ENCODE measurements at places on chromosomes 11 and 22.
A peak's percentile ranks its signal among the peaks of the same experiment; 100 is the strongest.

GRCh38 chr11:129894278-129895125, 876 bp downstream of the NFRKB start:
- DNase-seq: peak; percentile 15

DNA sequence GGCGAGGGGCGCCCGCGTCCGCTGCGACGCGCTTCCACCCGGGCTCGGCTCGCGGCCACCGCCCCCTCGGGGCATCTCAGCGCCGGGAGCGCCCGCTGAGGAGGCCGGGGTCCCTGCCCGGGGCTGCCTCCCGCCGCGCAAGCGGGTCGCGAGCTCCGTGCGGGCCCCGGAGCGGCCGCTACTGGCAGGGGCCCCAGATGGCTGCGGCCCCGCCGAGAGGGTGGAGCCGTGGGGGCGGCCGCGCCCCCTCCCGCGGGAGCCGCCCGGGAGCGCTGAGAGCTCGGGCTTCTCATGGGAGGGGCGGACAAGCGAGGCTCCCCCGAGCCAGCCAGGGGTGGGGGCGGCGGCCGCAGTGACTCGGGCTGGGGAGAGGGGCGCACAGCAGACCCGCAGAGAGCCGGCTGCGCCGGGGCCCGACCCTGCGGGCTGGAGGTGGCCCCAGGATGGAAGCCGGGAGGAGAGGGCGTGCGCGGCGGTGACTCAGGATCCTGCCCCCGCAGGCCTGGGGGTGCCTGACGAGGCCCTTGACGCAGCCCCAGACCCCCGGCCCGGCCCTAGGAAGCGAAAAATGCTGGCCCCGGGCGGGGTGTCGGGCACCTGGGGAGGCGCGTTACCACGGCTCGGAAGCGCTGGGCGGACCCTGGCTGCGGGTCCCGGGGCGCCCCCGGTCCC, 603 bp upstream of the ZFTA start:
- DNase-seq: no peak

- no peak for DNase-seq
Observed at GRCh38 chr11:40508303-40508702, 951.1 kb downstream of the LRRC4C start.

DNA sequence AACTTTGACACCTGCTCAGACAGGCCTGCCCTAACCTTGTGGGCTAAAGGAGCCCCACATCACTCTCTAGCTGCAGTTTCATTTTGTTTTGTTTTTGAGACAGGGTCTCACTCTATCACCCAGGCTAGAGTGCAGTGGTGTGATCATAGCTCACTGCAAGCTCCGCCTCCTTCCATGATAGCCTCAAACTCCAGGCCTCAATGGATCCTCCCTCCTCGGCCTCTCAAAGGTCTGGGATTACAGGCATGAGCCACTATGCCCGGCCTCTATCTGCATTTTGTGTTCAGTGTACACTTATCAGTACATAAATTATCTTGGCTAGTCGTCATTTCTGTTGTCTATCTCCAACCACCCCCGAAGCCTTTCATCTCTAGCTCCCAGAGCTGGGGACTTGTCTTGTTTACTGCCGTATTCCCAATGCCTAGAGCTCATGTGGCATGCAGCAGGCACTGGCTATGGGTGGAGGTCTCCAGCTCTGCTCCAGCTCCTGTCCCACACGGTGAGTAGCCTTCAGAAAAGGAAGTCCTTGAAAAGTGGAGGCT, 22.1 kb upstream of the PEX26 start:
- DNase-seq: no peak

- no peak for DNase-seq
Observed at GRCh38 chr11:33134276-33134675, 27.0 kb downstream of the CSTF3 start.

GRCh38 chr11:61138935-61139334, 22.3 kb downstream of the VPS37C start:
- DNase-seq: no peak

DNA sequence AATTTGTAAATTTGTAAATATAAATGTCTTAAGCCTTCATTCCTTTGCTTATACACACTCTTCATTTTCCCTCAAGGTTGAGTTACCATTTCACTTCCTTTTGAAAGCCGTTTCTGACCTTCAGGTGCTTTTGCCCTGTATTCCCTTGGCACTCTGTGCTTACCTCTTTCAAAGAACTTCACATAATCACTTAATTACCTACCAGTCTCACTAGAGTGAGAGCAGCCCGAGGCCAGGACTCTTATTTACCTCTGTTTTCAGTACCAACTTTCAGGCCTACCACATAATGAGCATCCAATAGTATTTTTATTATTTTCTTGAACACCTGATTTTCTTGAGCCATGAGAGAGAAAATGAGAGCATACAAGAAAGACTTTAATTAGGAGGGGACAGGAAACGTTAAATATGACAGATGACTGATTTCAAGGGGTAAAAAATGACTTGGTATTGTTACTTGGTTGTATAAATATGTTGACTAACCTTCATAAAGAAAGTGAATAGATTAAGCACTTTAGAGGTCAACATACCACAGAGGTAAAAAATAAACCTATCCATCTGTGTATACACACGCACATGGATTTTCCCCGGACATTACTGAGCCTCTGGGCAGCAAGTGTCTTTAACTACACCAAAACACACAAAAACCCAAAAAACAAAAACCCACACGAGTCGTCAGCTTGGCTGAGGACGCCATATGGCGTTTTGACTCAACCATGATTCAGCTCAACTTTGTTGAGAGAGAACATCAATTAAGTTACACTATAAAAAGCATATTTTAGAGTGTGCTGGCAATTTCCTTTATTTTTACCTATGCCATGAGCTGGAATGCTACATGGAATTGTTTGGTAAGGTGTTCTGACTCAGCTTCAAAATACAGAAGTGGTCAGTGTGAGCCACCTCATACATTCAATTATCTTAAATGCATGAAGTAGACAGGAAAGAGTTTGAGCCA, 7.6 kb downstream of the ATXN10 start:
- DNase-seq: no peak

DNA sequence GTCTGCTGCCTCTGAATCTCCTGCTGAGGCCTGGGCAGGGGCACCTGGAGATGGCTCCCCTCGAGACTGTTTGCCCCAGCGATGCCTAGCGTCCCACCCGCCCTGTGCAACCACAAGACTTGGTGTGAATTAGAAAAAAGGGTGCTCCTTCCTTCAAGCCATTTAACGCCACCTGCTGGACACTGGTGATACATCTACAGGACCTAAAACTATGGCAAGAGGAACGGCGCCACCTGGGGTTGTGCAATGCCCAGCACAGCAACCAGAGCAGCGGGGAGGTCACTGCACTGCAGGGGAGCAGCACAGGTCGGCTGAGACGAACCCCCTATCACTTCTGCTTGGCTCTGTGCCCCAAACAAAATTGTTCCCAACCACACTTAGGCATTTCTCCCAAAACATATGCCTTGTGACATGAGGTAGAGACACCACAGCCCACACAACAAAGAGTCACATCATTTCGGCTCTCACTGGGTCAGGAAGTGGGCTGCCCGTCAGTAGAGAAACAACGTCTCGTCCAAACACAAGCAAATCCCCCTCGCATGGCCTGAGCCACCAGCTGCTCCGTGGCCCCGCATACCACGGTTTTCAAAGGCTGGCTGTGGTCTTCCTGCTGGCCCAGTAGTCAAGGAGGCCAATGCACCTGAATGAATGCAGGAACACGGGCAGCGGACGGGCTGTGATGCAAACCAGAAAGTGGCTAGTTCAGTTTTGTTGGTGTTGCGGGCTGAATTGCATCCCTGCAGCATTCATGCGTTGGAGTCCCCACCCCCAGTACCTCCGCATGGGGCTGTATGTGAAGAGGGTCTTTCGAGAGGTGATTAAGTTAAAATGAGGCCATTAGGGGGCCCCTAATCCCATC, 171.9 kb downstream of the SHANK2 start:
- DNase-seq: peak; percentile 79

GRCh38 chr11:103940551-103940950, 95.9 kb upstream of the DDI1 start:
- DNase-seq: no peak

DNA sequence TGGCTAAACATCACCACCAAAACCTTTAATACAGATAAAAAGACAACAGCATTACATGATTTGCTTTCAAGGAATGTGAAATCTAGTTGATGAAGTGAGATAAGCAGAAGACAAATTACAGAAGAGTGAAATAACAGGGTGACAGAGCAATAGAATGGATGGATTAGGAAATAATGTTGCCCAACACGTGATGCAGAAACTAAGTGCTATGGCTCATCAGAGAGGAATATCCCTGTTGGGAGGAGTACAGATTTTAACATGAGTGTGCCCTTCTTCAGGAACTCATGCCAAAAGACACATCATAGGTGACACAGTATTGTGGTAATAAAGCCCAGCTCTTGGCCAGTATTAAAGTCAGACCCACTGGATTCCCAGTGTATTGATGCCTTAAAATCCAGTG, 176.6 kb upstream of the RAG2 start:
- no peak for DNase-seq

GRCh38 chr11:44219830-44220796, 89.8 kb downstream of the ALX4 start:
- DNase-seq: no peak

- DNase-seq: no peak
Observed at GRCh38 chr22:28894334-28894733, 11.0 kb downstream of the ZNRF3 start.

- no peak for DNase-seq
Observed at GRCh38 chr22:32123657-32124056, 35.4 kb downstream of the C22orf42 start.

DNA sequence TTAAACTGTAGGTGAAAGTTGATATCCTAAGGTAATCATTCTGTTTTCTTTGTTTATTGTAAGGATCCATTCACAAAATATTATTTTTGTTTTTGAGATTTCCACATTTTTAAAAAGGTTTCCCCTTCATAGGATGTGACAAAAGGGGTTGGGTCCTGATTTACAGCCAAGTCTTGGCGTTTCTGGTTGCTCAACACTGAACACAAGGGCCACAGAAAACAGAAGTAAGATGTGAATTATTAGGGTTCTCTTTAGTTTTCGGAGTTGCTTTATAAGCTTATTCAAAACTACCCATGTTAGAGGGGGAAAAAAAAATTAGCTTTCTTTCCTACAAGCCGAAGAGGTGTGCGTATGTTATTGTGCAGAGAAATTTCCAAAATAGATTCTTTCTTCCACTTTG, 30.0 kb upstream of the FLI1 start:
- no peak for DNase-seq

- DNase-seq: peak; percentile 68
Observed at GRCh38 chr11:130179396-130180306, 20.1 kb downstream of the ST14 start.

GRCh38 chr11:12461516-12461915, 84.1 kb downstream of the PARVA start:
- DNase-seq: no peak

DNA sequence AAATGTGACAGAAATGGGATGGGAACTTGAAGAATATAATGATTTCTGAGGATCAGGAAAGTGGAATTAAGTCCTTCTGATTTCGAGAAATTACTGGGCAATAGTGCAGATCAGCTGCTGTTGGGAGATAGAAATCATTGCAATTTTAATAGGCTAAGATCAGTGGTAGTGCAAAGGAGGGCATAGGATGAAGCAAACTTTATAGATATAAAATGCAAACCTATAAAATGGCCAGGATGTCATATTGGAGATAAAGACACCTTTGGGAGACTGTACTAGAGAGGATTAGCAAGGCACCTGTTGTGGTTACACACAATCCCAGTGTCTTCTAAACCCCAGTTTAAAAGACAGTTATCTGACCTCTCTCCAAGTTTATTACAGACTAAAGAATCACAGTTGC, 6.5 kb upstream of the MS4A7 start:
- no peak for DNase-seq

DNA sequence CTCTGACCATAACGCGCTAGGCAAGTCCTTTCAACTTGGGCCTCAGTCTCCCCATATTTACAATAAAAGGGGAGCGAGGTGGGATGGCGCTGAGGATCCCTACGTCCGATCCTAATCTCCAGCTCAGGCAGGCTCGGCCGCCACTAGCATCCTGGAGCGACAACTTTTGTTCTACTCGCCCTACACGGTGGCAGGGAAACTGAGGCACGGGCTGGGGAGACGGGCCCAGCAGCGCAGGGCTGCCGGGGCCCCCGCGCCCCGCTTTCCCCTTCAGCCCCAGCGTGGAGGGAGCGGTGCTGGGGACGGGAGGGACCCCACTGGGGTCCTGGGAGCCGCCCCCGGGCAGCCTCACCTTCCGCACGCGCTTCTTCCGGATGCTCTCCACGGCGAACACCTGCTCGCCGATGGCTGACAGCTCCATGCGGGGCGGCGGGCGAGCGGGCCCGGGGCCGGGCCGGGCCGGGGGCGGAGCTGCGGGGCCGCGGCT, 413 bp downstream of the CBX7 start:
- no peak for DNase-seq

GRCh38 chr11:36803084-36803483, 205.0 kb upstream of the RAG2 start:
- no peak for DNase-seq

DNA sequence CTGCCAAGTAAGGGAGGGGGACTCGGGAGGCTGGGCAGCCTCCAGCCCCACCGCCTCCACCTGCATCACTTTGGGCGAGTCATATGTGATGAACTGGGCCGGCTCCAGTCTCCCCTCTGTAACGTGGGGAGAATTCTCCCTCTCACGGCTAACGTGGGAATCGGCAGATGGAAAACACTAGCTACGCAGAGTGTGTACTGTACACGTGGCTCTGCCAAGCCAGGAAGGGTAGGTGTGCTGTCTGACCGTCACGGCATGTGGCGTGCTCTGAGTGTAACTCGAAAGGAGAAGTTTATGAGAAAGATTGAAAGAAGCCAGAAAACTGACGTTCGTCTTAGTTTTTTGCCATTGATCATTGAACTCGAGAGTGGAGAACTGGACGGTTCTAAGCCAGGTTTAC, 13.7 kb downstream of the TRMU start:
- DNase-seq: no peak
